Activated naive CD4-positive, alpha-beta T cell treated with Interleukin-2 at 50 U/mL for 16 hours (primary cell): ENCODE measurements at places on chromosomes 13 and 19.
A peak's percentile ranks its signal among the peaks of the same experiment; 100 is the strongest.

DNA sequence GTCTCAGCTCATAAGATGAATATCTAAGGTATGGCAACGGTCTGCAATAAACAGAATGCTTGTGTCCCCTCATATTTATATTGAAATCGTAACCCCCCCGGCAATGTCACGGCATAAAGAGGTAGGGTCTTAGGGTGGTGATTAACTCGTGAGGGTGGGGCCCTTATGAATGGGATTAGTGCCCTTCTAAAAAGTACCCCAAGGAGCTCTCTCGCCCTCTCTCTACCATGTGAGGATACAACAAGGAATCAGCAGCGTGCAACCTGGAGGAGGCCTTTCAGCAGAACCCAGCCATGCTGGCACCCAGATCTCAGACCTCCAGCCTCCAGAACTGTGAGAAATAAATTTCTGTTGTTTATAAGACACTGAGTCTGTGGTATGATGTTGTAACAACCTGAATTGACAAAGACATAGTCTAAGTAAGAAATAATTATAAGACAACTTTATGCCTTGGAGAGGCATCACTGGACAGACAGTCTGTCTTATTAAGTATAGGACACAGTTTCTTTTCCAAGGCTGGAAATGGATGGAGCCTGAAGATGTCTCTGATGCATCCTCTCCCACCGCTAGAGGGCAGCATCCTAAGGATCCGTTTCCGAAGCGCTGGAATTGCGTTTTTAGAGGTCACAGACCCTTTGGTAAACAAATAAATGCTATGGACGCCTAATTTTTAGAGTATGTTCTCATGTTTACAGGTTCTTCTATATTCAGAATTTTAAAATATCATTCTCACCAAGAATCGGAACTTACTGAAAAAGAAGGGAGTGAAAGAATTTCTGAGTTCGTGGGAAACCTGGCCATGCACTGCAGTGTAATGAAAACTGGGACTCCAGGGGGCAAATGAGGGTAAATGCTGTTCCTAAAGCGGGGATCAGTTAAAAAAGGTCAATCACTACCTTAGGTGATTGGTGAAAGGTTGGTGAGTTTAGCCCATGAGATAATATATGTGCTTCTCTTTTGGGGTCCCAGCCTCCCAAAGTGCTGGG lies 13.3 kb upstream of the LEUTX start:
- peak; percentile 40 for DNase-seq

DNA sequence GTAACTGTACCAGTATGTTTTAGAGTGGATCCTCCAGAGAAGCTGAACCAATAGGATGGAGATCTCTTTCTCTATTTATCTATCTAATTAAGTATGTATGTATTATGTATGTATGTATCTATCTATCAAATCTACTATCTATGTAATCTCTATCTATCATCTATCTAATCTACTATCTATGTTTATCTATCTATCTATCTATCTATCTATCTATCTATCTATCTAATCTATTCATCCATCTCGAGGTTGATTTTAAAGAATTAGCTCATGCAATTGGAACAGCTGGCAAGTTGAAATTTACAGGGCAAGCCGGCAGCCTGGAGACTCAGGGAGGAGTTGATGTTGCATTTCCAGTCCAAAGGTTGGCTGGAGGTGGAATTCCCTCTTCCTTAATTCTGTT lies 112.2 kb downstream of the URI1 start:
- DNase-seq, result no peak

DNA sequence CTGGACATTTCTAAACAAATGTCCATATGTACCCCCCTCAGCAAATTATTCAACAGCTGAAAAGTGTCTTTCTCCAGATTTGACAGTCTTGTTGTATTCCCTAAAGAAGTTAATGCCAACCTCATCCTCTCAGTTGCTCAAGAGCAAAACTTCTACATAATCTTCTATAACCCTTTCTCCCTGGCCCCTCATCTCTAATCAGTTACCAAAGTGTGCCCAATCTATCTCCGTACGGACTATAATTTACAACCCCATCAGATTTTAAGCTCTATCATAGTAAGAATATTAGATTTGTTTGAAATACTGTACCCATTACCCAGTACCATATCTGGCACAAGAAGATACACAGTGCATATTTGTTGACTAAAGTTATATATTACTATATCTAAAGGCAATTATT lies 101.5 kb downstream of the FGF14 start:
- DNase-seq, result no peak

DNA sequence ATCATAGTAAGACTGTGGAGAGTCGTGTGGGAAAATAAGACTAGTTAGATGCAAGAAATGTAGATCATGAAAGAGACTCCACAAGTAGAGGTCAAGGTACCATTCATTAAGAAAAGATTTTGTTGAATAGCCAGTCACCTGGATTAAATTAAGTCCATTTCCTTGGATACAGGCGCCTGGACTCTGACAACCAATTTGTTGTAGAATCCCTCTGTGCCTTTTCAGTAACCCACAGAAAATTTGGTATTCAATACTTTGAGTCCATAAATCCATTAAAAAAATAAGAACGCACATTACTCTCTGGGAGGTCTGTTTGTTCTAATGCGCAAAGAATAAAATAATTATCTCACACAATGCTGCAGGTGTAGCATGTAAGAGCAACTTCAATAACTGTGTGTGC lies 469.4 kb downstream of the KLF12 start:
- DNase-seq, result no peak

DNA sequence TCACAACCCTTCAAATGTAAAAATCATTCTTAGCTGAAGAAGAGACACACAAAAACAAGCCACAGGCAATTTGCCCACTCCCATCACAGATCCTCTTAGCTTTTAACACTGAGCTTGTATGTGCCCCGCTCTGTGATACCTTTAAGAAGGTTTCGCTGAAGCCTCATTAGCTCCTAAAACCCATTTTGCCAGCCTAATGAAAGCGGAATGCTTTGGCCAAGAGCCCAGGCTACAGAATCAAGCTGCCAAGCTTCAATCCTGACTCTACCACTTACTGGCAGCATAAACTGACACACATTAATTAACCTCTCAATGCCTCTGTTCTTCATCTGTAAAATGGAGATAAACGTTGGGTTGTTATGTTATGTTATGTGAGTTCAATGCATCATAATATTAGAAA lies 10.5 kb downstream of the ZNF112 start:
- no peak for DNase-seq

GRCh38 chr13:99572131-99572530 lies 70.9 kb downstream of the TM9SF2 start:
- DNase-seq, result no peak

DNA sequence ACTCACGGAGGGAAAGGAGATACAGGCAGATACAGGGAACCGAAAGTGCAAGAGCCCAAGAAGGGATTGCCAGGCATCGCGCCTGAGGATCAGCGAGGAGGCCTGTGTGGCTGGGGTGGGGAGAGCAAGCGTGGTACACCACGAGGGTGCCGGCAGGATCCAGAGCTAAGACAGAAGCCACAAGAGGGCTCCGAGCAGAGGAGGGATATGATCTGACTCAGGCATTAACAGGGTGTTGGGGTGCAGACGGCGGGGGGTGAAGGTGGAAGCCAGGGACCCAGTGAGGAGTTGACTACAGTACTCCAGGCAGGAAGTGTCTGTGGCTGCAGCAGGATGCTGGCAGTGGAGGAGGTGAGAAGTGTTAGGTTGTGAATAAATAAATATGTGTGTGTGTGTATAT lies 5.4 kb upstream of the PPP1R37 start:
- DNase-seq, result peak; percentile 56

DNA sequence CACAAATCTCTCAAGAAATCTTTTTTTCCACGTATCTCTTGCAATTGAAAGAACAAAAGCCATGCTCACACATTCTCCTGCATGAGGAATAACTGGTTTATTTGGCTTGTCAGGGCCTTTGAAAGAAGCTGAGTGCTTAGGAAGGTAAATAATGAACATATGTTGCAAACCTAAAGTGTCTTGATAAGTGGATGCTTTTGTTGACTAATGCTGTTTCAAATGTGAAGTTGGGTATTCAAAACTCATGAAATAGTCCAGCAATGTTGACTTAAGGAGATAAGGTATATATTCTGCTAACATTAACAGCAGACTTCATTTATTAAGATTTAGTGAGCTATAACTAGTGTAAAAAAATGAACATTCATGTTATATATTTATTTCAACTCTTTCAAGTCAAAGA lies 1792.7 kb upstream of the MIR17HG start:
- no peak for DNase-seq

DNA sequence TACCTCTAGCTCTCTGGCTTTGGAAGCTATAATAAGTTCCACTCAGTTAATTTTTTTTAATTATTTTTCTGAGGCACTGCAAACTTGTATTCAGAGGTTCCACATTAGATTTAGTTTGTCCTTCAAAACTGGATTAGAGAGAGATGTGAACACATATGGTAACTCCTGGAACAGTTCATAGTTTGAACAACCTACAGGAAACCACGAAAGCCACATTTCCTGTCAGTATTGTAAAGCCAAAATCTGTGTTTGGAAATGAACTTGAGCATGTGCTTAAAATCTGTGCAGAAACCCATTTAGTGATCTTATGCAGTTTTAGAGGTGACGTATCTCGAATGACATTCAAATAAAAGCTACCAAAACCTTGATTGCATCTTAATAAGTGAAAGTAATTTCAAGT lies 1952.0 kb downstream of the OLFM4 start:
- DNase-seq, result no peak

DNA sequence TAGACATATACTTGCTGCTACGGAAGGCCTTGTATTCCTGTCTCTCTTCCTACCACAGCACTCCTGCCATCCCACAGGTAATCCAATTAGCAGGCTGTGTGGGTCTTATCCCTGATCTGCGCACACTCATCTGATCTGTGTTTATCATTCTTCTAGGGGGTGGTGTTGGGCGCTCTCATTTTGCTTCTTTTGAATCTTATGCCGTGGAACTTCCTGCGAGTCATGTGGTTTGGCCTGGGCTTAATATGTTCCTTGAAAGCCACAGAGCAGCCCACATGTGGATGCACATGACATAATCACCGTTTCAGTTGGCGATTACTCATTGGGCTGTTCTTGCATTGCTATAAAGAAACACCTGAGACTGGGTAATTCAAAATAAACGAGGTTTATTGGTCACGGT lies 7.5 kb downstream of the RASA3 start:
- peak; percentile 82 for DNase-seq

- peak; percentile 75 for DNase-seq
Observed at GRCh38 chr13:74287724-74288169, 153.5 kb upstream of the KLF12 start.

GRCh38 chr13:38528986-38529385 lies 157.9 kb upstream of the FREM2 start:
- DNase-seq, result no peak

DNA sequence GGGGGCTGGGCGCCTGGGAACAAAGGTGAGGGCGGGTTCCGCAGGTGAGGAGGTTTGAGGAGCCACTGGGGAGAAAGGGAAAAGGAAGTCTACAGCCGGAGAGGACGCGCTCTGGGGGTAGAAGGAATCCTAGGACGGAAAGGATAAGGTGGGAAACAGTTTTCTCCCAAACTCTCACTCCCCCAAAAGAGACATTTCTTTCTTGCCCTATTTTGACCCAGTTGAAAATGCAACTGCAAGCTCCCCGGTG lies 651 bp upstream of the POLR1D start:
- no peak for DNase-seq

- DNase-seq, result no peak
Observed at GRCh38 chr13:84491952-84492351, 609.7 kb upstream of the SLITRK1 start.

- DNase-seq, result no peak
Observed at GRCh38 chr13:36447501-36447900, 15.2 kb downstream of the CCNA1 start.

GRCh38 chr13:83667606-83668005 lies 214.7 kb downstream of the SLITRK1 start:
- DNase-seq, result no peak

DNA sequence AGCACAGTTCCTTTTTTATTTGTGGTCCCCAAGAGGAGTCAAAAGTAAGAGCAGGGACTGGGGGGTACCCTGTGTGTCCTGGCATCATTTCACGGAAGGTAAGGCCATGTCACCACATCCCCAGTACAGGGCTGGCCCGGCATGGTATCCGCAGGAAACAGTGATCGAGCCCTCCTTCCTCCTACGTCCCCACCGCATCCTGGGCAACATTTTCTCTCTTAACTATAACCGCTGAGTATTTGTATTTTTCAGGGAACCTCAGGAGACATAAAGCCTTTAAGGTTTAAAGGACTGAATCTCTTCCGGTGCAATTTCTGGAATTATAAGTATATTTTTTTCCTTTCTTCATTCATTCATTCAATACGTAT lies 13.6 kb upstream of the LATS2 start:
- peak; percentile 40 for DNase-seq

DNA sequence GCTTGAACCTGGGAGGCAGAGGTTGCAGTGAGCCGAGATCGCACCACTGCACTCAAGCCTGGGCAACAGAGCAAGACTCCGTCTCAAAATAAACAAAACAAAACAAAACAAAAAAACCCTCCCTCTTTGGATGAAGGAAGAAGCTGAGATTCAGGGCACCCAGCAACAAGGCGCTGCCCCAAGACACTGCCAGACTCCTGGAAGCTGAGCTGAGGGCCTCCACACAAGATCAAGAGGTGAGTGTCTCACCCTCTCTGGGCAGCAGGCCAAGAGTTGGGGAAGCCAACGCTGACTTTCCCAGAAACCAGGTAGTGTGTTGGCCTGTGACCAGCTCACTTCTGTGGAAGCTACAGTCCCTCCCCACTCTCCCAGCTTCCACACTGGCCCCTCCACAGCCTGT lies 3.7 kb upstream of the TYROBP start:
- DNase-seq, result no peak

- DNase-seq, result no peak
Observed at GRCh38 chr13:40666933-40667621, 636 bp upstream of the FOXO1 start.

GRCh38 chr13:32150239-32150638 lies 118.7 kb downstream of the FRY start:
- DNase-seq, result no peak

DNA sequence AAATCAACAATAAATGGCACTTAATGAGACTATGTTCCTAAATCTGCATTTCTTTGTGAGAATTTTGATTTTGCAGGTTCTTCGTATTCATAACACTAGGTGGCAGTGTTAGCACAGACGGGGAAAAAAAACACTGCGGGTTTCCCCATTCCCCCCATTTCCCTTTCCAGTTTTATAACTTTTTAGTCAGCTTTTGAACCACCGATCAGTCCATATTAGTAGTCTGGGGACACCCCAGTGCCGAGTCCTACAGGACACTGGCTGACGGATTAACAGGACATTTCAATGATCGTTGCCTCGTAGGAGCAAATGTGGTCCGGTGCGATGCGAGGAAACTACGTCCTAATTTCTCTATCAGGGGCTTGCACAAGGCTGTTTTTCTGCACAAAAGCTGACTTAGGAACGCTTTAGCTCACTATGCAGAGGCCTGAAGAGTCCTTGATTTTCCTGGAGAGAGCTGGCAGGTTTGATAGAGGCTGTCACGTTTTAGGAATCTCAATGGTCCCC lies 234.3 kb downstream of the LMO7 start:
- DNase-seq, result peak; percentile 6

DNA sequence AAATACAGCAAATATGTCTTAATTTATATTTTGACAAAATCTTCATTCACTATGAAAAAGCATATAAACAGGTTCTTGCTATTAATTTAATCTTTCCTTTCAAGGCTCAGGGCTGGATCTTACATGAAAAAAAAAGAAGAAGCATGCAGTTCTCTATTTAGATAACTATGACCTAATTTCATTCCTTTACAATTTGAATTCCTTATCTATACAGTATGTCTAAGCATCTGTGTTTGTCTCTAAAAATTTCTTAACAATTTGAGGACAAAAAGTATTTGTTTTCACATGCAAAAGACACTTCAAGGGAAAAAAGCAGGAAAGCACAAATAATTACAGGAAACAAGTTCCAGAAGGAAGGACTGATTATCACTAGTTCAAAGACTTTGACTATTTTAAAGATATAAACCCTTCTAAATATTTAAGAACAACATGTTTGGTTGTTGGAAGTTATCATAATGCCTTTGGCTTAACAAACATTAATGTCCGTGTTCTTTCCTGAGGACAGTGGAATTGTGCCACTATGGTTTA lies 157.5 kb downstream of the TBC1D4 start:
- DNase-seq, result no peak
